ENCODE measurements at places on chromosomes 4 and X.

GRCh38 chr4:17283251-17283650 lies 228.6 kb downstream of the QDPR start:
- no peak for DNase-seq

GRCh38 chrX:2536974-2537373 lies 36.2 kb upstream of the DHRSX start:
- no peak for DNase-seq

DNA sequence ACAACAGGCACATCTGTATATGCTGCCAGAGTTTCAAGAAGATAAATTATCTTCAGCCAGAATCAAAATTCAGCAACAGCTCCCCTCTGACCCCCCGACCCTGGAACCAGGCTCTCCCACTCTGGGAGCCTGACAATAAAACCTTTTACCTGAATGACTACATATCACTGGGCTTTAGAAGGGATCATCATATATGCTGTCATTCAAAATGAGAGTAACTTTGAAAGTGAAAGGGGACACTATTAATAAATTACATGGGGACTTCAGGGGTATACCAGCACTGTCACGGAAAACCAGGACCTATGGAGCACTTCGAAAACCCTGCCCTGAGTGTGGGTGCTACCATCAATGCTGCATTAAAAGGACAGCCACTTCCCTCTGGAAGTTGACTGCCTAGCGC lies 26.2 kb downstream of the TSPAN5 start:
- DNase-seq = no peak

DNA sequence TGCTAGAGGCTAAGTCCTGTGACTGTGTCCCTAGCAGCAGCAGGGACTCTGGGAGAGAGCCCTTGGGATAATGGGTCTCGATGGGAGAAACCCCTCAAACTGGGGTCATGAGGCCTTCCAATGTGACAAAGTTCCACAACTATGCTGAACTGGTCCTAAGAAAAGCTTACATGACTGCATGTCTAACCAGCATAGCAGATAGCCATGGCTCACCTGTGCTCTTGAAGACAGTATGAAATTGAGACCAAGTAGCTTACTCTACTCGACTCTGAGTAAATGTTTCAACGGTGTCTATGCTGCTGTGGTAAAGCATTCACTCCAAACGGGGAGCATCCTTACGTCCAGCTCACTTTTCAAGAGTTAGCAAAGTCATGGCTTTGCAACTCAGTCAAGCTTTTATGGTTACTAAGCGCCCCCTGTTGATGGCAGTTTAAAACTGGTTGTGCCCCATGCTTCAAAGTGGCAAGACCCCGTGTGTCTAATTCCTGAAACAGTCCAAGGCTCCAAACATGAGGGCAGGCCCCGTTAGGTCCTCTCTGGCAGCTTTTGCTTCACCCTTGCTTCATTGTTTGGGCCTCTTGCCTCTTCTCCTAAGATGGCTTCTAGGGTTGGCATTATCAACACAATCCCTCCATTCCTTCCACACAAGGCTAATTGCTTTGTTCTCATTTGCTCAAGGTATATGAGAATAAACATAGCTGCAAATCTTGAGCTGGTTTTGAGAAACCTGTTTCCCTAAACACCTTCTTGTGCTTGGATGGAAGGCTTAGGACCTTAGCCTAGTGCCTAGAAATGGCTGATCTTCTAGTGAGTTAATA lies 46.6 kb downstream of the CCNG2 start:
- DNase-seq = peak; percentile 86

DNA sequence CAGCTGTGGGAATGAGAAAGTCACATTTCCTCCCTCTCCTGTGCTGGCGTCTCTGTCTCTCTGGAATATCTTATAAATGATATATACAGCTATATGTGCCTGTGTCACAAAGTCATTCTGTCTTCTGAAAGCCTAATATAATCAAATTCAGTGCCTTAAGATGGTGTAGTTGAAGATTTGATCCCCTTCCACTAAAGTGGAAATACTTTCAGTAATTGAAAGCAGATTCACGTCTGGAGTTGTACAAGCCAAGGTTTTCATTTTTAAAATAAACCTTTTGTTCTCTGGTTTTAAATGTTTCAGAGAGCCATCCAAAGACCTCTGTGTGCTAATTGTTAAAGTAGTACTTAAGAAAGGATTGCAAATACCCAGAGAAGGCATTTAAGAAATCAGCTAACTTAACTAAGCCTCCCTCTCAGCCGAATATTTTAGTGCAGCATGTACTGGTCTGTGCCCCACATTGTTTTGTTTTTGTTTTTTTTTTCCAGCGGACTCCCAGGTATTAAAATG lies 206.8 kb downstream of the TENM3 start:
- DNase-seq = no peak

DNA sequence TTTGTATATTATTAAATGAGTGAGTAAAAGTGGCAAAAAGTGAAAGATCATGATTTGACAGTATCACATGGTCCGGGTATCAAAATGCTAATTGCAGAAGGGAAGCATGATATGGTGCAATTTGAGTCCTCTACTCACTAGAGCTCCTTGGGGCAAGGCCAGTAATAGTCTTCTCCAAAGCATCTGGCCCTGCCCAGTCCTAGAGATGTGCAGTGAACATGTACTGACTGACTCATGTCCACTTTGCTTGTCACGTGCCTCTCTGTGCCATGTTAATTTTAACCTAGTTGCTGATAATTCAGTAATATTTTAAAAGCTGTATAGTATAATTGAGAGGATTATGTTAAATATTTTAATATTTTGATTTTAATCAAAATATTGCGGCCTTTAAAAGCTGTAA lies 54.6 kb upstream of the TENM3 start:
- DNase-seq = no peak

- DNase-seq = no peak
Measured at GRCh38 chrX:10579112-10580011, 41.0 kb downstream of the MID1 start.
